ENCODE measurements at places on chromosomes 13 and 19. TPM values are rescaled to one million over a fixed set of nuclear protein-coding genes. Genes with fewer than 3 reads are reported as not detected.

The NECTIN2 gene
- 0.25 TPM for total RNA-seq

The UNC13A gene
- 0.03 TPM for total RNA-seq

The FFAR3 gene
- 0.78 TPM for total RNA-seq

DNA sequence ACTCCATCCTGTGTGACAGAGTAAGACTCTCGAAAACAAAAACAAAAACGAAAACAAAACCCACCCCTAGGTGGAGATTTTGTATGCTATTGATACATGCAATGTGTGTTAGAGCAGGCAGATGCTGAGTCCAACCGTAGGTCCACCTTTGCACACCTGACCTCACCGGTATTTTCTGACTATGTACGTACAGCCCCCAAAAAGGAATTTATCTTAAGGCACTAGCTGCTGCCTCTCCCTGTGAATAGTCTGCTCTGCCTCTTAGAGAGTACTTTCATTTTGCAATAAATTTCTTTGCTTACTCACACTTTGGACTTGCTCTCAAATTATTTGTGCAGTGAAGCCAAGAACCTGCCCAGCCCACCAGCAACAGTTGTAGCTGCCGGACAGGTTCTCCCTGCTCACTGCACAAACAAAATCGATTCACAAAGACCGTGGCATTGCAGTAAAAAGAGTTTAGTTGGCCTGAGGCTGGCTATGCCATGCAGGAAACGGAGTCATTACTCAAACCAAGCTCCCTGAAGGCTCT lies 8.2 kb upstream of the ZNF77 start:
- H3K36me3 ChIP-seq: peaks cover 9% of the 10 kb centered on the region
- peaks cover 30% of the 10 kb centered on the region for H3K4me1 ChIP-seq
- no peak overlapping the region for H3K27ac ChIP-seq
- H3K27me3 ChIP-seq: no peaks in the 10 kb centered on the region

DNA sequence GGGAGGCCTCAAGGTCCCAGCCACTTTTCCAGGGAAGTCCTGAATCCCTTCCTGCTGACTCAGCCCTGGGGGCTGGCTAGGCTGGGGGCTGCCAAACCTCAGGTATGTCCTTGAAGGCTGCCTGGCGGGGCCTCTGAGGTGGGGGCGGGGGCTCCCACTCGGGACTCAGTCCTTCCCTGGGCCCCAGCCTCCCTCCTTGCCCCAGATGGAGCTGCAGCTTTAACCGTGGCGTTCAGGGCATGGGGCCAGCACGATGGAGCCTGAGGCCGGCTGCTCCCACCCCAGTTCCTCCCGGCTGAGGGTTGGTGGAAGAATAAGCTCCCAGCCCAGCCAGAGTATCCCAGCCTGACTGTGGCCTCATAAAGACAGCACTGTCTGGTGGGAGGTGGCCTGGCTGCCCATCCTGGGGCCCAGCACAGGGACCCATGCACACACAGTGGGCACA lies 12.4 kb downstream of the CILP2 start:
- DNase-seq: no peak
- peaks cover 3% of the 10 kb centered on the region for H3K4me1 ChIP-seq
- peaks cover 3% of the 10 kb centered on the region for H3K27me3 ChIP-seq
- H3K27ac ChIP-seq: no peak overlapping the region
- H3K36me3 ChIP-seq: no peaks in the 10 kb centered on the region

The ZNF793 gene
- total RNA-seq: 2.3 TPM

- peaks cover 65% of the 10 kb centered on the region for H3K36me3 ChIP-seq
- peaks cover 75% of the 10 kb centered on the region for H3K4me1 ChIP-seq
- H3K27me3 ChIP-seq: peaks cover 11% of the 10 kb centered on the region
- no peak for DNase-seq
- no peak overlapping the region for H3K27ac ChIP-seq
Observed at GRCh38 chr13:41460930-41461329, 3.6 kb downstream of the RGCC start.

DNA sequence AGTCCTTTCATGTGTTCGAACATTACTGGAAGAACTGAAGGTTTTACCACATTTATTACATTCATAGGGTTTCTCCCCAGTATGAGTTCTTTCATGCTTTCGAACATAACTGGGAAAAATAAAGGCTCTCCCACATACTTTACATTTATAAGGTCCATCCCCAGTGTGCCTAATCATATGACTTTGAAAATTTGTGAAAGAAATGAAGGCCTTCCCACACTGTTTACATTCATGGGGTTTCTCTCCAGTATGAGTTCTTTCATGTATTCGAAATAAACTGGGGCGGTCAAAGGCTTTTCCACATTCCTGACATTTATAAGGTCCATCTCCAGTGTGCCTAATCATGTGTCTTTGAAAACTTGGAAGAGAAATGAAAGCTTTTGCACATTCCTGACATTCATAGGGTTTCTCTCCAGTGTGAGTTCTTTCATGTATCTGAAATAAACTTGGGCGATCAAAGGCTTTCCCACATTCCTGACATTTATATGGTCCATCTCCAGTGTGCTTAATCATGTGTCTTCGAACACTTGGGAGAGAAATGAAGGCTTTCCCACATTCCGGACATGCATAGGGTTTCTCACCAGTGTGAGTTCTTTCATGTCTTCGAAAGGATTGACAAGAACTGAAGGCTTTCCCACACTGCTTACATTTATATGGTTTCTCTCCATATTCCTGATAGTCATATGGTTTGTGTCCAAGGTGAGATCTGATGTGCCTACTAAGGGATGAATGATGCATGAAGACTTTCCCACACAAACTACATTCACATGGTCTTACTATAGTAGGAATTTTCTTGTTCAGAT lies 24.0 kb downstream of the ZNF564 start:
- DNase-seq: no peak
- H3K4me3 ChIP-seq: no peak overlapping the region
- peaks cover 87% of the 10 kb centered on the region for H3K36me3 ChIP-seq
- H3K4me1 ChIP-seq: no peaks in the 10 kb centered on the region
- no peaks in the 10 kb centered on the region for H3K27me3 ChIP-seq

The ZNF665 gene
- total RNA-seq: 4.3 TPM

DNA sequence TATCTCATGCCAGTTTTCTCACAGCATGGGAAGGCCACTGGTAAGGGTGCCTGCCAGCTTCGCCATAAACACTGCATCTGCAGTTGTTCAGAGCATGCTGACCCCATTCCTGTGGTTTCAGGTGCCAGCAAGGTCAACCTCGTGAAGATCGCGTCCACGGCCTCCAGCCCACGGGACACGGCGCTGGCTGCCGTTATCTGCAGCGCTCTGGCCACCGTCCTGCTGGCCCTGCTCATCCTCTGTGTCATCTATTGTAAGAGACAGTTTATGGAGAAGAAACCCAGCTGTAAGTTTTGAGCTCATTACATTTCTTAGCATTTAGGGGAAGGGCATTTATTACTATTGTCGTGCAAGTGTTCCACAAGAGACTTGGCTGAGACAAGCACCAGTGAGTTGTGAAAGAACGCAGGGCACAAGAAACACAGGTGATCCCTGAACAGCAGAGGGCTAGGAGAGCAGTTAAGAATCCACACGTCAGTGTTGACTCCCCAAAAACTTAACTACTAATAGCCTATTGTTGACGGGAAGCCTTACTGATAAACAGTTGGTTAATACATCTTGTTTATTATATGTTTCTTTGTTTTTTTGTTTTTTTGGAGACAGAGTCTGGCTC lies 88.8 kb downstream of the TNFRSF19 start:
- no peak overlapping the region for H3K4me3 ChIP-seq
- no peak overlapping the region for H3K27ac ChIP-seq
- peaks cover 29% of the 10 kb centered on the region for H3K27me3 ChIP-seq
- H3K36me3 ChIP-seq: no peaks in the 10 kb centered on the region
- no peaks in the 10 kb centered on the region for H3K4me1 ChIP-seq

DNA sequence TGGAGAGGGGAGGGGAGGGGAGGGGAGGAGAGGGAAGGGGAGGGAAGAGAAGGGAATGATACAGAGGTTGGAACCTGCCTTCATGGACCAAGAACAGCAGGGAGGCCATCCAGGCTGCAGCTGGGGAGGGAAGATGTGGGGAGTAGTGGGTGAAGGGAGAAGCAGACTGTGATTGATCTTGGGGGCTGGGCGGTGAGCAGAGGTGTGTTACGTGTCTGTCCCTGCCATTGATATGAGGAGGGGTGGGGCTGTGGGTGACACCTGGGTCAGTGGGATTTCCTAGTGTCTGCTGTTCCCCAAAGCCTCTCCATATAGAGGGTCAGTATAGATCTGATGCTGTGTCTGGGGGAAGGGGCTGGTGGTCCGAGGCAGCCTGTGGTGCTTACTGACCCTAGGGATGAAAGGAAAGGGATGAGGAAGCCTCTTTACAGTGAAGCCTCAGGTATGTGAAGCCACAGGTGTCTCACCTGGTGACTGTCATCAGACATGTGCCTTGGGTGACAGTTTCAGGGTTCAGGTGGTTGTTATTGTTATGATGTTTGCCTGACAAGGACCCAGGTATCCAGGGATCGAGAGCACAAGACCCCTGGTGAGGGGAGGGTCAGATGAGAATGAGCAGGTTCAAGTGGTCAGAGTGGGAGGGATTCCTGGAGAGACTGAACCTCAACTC lies 18.7 kb upstream of the CEACAM1 start:
- DNase-seq: no peak
- H3K4me3 ChIP-seq: no peak overlapping the region
- no peaks in the 10 kb centered on the region for H3K36me3 ChIP-seq
- no peaks in the 10 kb centered on the region for H3K4me1 ChIP-seq

DNA sequence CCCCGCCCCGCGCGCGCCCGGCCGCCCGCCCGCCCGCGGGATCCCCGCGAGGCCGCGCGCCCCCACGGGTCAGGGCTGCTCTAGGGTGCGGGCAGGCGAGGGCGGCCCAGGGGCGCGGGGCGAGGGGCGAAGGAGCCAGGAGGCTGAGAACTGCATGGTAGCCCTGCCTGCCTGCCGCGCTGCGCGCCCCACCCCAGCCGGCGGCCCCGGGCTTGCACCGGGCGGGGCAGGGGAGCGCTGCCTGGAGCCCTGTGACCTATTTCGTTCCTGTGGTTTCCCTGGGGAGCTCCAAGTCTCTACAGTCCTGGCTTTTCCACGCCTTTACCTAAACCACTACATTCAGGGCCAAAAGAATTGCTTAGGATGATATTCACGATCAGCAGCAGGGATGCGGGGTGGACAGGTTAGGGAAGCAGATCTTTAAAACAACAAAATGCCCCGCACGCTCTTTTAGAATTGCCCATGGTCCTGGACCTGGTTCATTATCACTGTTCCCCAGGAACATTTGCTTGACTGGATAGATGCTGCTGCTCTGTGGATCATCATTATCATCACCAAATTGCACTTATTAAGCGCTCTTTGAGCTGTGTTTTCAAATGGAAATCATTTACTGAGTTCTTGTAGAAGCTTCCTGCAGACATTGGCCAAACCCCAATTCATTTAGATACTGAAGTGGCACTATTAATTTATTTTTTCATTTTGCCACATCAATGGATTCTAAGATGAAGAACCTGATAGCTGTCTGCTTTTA lies 421 bp upstream of the GPR12 start:
- DNase-seq: no peak
- no peak overlapping the region for H3K27ac ChIP-seq
- H3K36me3 ChIP-seq: no peaks in the 10 kb centered on the region

GRCh38 chr19:33950091-33950750 lies 153.6 kb downstream of the KCTD15 start:
- no peaks in the 10 kb centered on the region for H3K36me3 ChIP-seq
- H3K4me3 ChIP-seq: no peak overlapping the region
- H3K27me3 ChIP-seq: peaks cover 1% of the 10 kb centered on the region
- no peaks in the 10 kb centered on the region for H3K4me1 ChIP-seq
- no peak for DNase-seq

The ATP8B3 gene
- total RNA-seq: 22.5 TPM
